D341Med (cell line): ENCODE measurements at places on chromosomes 5 and 9.
A peak's percentile ranks its signal among the peaks of the same experiment; 100 is the strongest.

DNA sequence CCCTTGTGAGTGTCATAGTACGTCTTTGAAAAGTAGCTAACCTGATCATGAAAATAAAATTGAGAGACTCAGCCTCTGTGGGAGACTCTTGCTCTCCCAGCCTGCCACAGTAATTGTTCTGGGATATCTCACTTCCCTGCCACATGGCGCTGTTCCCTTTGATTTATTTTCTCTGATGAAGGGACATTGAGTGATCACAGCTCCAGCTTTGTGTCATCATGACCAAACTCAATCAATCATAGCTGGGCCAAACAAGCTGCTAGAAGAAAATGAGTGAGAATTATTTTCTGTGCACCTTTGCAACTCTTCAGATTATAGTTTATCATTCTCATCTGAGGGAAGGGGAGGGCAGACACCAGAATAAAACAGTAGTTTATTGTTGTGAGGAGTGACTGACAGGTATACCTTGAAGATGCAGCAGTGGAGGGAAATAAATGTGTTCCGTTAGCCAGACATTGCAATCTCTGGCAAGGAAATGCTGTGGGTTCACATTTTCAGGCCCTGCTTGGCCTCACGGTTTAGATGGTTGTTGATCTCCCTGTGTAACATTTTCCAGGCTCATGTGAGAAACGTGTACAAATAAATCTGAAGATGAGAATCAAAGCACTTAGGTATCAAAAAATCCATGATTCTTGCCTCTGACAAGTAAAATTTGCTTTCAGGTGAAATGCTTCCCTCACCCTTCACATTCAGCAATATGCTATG is 174.7 kb upstream of the FBXL17 start:
- DNase-seq = no peak

DNA sequence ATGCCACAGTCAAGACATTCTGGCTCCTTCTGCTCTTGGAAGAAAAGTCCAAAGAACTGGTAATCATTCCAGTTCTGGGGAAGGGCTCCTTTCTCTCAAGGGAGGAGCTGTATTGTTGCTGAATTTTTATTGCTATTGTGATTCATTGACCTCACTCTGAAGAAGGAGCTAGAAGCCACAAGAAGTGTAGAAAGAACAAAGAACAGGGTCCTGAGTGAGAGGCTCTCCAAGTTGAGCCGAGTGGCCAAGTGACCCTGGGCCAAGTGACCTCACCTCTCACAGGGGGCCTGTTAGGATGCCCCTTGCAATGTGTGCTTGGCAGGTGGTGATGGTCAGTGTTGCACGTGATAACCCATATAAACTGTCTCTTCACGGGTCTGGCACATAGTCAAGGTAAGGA is 173.3 kb downstream of the FGF18 start:
- DNase-seq = no peak

DNA sequence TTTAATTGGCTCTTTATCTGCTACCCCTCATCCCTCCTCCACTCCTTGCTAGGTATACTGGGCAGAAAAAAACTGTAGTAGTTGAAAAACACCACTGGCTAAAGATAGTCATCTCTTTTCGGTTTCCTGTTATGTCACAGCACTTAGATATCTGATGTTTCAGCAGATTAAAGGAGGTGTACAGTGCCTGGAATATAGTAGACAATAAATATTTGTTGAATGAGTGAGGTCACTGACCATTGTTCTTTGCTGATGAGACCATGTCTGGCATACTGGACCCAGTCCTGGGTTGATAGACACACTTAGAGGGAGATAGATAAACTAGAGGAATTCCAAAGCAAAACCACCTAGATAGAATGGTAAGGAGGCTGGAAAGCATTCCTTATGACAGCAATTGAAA is 3.2 kb downstream of the GRPEL2 start:
- DNase-seq = no peak

DNA sequence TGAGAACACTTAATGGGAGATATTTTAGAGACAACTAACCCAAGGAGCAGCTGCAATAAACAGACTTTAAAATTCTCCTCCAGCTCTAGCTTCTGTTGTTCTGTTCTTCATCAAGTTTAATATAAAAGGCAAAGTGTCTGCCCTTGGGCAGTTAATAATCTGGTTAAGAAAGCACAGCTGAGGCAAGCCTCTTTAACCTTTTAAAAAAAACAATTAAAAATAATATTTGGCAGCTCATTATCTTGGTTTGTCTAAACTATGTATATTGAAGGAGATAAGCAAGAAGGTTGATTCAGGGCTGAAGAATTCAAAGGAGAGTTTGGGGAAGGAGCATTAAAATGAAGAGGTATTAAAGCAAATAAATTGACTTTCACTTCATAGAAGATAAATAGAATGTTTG is 75.4 kb downstream of the TSSK1B start:
- no peak for DNase-seq

- DNase-seq = no peak
These were observed 11.1 kb upstream of the PAIP1 start for GRCh38 chr5:43567967-43568366.

- peak; percentile 9 for DNase-seq
These were observed 292.6 kb downstream of the MCTP1 start for GRCh38 chr5:94992325-94992724.

GRCh38 chr9:112755016-112755427 is 4.5 kb downstream of the SNX30 start:
- no peak for DNase-seq

GRCh38 chr5:80406980-80407734 is 707 bp upstream of the ZFYVE16 start:
- DNase-seq = no peak

DNA sequence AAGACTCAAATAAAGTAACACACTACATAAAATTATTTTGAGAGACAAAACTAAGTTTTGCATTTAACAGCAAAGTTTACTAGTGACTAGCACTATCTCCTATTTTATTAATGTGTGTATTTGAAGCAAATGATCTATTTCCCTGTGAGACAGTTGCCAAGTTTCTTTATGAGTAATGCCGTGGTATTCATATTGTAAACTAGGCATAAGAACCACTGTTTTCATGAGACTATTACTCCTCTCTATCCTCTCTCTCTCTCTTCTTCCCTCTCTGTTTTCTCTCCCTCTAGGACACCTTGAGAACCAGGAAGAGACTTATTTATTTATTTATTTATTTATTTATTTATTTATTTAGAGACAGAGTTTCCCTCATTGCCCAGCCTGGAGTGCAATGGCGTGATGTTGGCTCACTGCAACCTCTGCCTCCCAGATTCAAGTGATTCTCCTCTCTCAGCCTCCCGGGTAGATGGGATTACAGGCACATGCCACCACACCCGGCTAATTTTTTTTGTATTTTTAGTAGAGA is 61.1 kb downstream of the MLANA start:
- no peak for DNase-seq

DNA sequence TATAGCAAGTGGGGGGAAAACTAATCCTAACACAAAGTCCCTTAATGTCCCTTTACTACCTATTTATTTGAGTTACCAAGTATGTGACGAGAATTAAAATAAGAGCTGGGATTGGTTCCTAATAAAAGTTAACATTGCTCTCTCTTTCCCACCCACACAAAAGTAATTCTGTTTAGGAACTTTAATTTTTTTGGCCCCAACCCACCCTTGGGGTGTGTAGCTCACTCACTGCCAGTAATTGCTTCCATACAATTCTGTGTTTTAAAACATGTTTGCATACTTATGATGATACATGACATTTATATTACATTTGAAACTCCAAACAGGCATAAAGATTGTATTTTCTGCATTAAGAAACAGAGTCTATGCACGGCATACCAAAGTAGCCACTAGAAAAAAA is 106.5 kb downstream of the BNC2 start:
- no peak for DNase-seq

GRCh38 chr5:52825826-52826225 is 38.1 kb downstream of the ITGA1 start:
- DNase-seq = no peak

DNA sequence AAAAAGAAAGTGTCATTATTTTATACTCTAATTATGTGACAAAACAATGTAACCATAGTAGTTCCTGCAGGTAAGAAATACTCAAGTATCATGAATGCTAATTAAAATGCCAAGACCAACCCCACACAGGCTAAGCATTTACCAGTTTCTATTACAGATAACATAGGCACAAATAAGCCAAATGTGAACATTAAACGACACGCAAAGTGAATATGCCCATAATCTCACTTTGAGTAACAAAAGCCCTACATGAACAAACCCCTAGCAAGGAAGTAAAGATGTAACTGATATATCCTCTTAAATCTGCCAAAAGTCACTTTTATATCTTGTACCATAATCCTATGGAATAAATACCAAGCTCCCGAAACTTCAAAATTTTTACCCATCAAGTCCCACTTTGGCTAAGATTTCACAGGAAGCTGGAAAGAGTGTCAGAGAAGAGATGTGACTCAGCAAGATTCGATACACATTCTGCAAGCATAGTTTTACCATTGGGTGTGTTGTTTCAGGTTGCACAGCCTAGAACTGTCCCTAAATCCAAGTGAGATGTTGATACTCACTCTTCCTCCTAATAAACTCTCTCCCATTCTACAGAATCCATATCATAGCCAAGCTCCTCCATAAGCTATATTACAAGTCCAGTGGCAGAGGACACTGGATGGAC is 28.8 kb downstream of the TRPM6 start:
- DNase-seq = no peak

DNA sequence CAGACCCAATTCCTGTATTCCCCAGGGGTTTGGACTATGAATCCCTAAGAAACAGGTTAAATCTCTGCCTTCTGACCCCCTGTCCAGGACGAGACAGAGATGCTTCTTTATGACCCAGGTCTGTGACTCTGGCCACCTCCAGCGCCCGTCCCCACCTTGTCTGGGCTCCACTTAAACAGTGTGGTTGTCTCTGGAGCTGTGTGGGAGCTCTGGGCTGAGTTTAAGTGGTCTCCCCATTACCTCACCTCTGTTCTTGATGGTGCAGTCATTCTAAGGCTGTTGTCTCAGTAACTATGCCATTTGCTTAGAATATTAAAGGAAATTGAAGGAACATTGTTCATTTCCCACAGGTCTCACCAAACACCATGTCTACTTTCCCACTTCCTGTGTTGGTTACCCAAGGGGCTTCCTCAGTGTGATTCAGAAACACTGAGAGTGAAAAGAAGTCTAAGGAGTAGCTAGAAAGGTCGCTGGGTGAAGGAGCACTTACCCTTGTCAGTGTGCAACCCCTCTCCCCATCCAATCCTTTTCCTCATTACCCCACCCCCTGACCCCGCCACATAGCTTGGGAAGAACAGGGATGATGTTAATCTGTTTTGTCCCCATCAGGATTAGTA is 127.8 kb upstream of the CKMT2 start:
- DNase-seq = no peak

GRCh38 chr5:165135565-165135964 is 1630.1 kb downstream of the MAT2B start:
- no peak for DNase-seq

GRCh38 chr5:61575103-61575502 is 243.0 kb downstream of the ZSWIM6 start:
- no peak for DNase-seq

DNA sequence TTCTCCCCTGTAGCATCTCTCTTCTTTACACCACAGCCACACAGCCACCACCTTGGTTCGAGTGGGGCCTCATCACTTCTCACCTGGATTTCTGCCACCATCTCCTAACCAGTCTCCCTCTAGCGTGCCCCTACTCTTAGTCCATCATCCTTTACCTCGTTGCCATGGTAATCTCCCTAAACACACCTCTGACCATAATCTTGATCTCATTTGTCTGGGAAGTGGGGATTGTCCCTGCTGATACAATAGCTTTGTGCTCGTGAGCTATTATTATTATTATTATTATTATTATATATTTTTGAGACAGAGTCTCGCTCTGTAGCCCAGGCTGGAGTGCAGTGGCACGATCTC is 76.5 kb upstream of the HSPA9 start:
- DNase-seq = no peak

GRCh38 chr5:58341476-58341875 is 118.4 kb downstream of the PLK2 start:
- DNase-seq = no peak

- no peak for DNase-seq
These were observed 83.1 kb downstream of the ADAMTS12 start for GRCh38 chr5:33808699-33809098.

DNA sequence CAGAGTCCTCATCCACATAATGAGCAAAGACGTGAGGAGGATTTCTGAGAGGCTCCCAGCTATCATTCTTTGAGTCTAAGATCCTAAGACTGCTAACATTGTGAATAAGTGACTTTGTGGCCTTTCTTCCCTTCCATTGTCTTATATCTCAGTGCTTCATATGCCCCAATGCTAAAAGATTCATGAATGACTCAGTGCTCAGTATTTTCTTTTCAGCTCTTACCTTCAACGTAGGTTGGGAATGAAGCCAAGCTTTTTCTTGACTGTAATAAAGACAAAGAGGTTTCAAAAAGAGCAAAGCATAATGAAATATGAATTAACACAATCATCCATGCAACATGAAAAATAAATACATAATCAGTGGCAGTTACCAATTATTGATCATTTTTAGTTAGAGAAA is 146.4 kb downstream of the ENTREP1 start:
- no peak for DNase-seq

DNA sequence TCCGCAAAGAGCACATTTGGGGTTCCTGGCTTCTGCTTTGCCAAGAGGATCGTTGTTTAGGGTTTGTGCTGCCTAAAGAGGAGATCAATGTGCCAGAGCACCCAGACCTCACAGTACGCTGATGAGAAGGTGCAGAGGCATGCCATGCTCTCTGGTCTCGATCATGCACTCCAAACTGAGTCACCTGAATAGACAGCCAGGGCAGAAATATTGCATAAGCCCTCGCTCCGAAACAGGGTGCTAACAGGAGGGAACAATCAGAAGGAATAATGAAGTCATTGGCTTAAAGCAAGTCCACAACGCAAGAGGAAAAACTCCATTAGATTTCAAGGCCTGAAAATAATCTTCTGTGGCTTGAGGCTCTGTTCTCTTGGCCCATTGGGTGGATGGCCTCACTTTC is 124.3 kb downstream of the GCNT1 start:
- no peak for DNase-seq

DNA sequence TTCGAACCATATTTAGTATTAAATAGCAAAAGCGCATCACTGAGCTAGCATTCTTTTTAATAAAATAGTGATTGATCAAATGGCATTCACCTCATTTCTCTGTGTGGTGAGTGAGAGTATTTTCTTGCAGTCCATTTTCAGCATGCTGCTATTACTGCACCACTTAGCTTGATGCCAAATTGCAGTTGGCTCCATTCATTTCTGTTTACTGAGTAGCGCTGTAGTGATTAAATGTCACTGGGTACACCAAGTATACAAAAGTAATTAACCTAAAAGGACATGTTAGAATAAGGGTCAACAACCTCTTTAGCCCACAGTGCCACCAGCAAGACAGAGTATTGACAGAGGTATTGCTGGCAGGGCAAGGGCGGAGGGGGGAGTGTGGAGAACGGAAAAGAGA is 122.0 kb downstream of the TLE4 start:
- no peak for DNase-seq

GRCh38 chr5:43664501-43665040 is 61.6 kb downstream of the NNT start:
- DNase-seq = no peak
